ENCODE measurements at places on chromosomes 12 and 14. TPM values are rescaled to one million over a fixed set of nuclear protein-coding genes. Genes with fewer than 3 reads are reported as not detected.

DNA sequence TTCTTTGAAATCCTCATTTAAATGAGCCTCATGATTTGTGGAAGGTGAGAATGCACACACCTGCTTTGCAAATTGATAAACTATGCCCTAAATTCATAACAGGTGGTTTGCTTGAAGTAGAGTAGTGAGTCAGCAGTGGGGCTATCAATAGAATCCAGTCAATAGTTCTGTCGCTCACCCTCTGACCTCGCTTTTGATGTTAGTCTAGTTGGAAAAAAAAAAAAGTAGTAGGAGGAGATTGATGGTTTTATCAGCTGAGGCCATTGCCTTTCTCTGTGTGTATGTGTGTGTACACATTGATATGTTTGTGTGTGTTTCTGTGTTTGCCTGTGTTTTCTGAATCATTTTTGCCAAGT is 267.3 kb downstream of the SNAPC1 start:
- DNase-seq, result no peak
- H3K36me3 ChIP-seq, result no peaks in the 10 kb centered on the region
- no peak overlapping the region for H3K27ac ChIP-seq
- no peaks in the 10 kb centered on the region for H3K4me1 ChIP-seq

DNA sequence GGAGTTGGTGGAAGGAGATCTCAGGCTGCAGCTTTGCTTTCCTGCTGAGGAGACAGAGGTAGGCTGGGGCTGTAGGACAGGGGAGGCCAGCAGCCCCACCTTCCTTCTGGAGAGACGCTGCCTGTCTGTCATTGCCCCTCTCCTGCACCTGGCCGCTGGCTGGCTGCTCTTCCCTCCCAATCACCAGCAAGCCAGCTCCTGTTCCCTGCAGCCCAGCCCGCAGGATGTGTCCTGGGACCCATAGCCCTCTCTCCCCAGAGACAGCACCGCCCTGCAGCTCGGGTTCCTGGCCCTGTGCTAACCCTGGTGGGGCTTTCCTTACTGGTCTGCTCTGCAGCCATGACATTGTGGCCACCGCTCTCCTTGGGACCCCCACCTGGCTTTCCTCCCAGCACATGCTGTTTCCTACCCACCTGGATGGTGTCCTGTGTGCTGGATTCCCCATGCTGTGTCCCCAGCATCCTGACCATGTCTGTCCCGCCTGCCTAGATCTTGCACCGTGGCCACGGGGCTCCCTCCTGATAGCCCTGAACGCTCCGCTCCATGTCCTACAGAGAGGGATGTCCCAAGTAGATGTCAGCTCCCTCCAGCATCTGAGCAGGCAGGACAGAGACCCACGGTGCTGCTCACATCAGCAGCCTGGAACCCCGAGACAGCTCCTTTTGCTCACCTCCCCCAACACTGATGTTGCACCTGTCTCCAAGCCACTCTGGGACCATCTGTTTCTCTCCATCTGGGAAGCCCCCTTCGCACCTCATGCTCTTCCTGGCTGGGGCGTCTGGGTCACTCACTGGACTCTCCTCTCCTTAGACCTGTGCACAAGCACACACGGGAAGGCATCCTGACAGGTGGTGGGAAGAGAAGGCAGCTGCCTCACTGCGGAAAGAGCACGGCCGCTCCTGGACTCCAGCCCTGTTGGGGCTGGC is 1.1 kb upstream of the MTA1 start:
- peak overlapping the region; percentile 59 for H3K4me3 ChIP-seq
- no peak overlapping the region for H3K27ac ChIP-seq
- H3K27me3 ChIP-seq, result no peaks in the 10 kb centered on the region

DNA sequence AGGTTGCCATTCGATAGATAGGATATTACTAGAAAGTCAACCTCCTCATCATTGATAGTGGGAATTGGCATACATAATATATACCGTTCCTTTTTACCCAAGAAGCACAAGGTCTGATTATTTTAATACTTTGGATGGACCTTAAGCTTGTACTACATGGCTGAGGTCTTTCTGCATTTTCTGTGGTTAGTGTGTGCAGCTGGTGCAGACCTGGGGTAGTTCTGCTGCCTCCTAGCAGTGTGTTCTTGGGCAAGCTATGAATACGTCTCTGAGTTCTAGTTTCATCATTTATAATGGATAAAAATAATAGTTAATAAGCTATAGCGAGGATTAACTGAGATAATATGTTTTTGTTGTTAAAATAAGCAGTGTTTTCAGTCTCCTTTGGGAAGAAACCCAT is 2.2 kb downstream of the ZDHHC17 start:
- no peaks in the 10 kb centered on the region for H3K36me3 ChIP-seq
- H3K27ac ChIP-seq, result no peak overlapping the region
- no peaks in the 10 kb centered on the region for H3K27me3 ChIP-seq
- H3K4me3 ChIP-seq, result no peak overlapping the region
- H3K4me1 ChIP-seq, result no peaks in the 10 kb centered on the region
- DNase-seq, result no peak

RGS6 gene
- 0.45 TPM for total RNA-seq

GRCh38 chr12:88241862-88242570 is 99.9 kb downstream of the TMTC3 start:
- DNase-seq, result no peak
- H3K4me3 ChIP-seq, result no peak overlapping the region
- no peaks in the 10 kb centered on the region for H3K36me3 ChIP-seq
- H3K27ac ChIP-seq, result no peak overlapping the region
- no peaks in the 10 kb centered on the region for H3K4me1 ChIP-seq

All from colonic mucosa (tissue), 4 donors.